ENCODE measurements at places on chromosomes 4 and X.

GRCh38 chrX:53195401-53195800 is 29.6 kb downstream of the KDM5C start:
- DNase-seq, result no peak

DNA sequence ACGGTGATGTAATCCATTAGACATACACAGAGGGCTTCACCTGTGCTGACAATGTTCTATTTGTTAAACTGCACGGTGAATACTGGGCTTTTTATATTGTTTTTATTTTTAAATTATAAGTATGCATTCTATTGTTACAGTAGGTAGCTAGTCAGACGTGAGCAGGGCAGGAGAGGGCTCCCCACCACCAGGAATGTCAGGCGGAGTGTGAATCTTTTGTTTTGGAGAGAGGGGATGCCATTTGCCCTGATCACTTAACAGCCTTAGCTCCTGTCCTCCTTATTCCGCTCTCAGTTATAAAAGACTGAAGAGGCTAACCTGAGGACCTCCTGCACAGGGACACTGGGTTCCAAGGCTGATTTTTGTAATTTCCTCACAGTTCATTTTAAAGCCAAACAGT is 151.6 kb upstream of the TAPT1 start:
- no peak for DNase-seq

GRCh38 chrX:106341823-106342222 is 173.7 kb downstream of the PWWP3B start:
- DNase-seq, result no peak

DNA sequence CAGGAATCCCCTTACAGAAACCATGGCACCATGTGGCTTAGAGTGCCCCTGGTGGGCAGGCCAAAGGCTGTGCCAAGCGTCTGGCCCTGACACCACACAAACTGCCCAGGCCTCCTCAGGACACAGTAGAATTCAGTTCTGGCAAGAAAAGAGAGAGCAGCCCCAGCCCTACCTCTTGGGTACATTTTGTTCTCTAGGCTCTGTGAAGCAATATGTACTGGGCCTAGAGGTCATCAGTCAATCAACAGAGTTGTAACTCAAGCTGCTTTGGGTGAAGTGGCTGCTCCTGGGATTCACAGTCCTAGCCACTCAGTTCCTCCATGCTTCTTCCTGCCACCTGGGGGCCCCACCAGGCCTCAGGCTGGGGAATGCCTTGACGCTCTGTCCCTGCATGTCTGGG is 158.1 kb upstream of the MAMLD1 start:
- no peak for DNase-seq

DNA sequence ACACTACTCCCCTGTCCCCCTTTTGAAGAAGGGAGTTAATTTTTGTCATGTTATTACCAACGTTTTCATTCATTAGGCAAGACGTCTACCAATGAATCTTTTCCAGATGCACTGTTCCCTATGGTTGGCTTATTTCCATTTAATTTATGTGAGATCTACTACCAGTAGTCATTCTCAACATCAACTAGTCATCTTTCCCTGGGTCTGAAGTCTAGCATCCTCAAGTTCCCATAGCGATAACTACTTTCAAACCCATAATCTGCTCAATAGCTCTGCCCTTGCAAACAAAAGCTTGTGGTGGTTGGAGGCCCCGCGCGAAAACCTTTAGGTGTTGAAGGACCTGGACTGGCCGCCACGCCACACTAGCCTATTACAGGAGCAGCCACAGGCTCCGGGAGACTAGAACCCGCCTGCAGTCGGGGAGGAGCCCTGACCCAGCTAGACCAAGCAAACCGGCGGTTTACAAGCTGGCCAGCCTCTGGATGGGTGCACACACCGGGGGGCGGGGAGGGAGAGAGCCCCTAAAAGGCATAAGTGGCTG is 746 bp downstream of the PPAT start:
- no peak for DNase-seq

DNA sequence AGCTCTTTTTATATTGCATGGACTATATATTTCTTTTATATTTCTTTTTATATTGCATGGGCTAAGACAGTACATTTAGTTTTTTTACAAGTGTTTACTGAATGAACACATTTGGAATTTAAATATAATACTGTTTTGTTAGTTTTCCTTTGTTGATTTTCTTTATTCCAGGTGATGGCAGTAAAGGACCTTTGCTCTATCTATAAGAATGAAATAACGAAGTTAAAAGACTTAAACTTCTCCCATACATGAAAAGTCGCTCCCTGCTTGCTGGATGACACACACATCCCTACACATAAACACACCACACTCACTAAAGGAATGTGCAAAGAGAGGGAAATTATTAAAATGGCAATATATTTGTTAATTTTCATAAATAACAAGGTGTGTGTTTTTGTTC is 102.5 kb upstream of the ANXA10 start:
- no peak for DNase-seq

- no peak for DNase-seq
Observed at GRCh38 chrX:96729053-96729452, 44.4 kb downstream of the DIAPH2 start.

GRCh38 chr4:165621983-165622382 is 243.2 kb downstream of the CPE start:
- DNase-seq, result no peak

DNA sequence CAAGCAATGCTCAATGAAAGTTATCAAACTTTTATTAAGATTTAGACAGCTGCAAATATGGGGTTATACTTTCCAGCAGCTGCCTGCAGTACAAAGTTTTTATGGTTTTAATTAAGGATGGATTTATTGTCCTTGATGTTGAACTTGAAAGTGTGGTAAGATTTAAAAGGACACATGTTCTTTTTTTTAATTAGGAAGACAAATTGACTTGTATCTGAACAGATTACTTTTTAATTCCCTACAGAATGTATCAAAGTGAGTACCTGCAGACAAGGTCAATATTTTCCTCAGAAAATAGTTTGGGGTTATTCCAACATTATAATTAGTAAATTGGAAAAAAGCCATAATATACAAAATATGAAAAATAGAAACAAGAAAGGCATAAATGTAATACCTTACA is 218.2 kb upstream of the NEIL3 start:
- DNase-seq, result no peak

- no peak for DNase-seq
Observed at GRCh38 chr4:135966936-135967335, 1565.4 kb downstream of the PCDH18 start.

DNA sequence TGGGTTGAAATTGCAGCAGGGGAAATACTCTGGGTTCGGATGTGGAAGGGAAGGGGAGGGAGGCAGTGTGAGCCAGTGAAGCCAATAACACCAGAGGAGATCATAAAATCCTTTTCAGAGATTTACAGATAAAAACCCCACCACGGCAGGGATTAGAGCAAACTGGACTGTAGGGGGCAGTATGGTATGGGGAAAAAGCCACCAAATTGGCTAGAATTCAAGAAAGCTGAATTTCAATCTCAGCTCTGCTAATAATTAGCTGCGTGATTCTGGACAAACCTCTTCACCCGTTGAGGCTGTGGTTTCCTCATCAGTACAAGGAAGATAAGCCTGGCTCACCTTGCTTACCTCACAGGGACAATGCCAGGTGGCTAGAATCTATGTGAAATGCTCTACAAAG is 108.1 kb downstream of the ATG4A start:
- DNase-seq, result no peak

DNA sequence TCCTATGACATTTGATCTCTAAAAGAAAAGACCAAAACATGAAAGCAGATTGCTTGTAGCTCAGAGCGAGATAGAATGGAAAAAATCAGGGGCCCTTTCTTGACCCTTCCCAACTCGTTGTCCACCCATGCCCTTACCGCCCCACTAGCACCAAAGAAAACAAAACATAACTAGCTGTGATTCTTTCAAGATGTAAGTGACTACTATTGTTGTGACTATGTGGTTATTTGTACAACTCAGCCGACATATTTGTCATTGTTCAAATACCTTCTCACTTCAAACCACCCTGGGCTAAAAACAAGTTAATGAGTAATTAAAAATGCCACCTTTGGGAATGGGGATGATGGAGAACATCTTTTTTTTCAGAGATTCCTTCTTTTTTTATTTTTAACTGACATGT is 171.2 kb upstream of the GPC4 start:
- no peak for DNase-seq

GRCh38 chr4:24644983-24645764 is 60.8 kb upstream of the DHX15 start:
- no peak for DNase-seq

DNA sequence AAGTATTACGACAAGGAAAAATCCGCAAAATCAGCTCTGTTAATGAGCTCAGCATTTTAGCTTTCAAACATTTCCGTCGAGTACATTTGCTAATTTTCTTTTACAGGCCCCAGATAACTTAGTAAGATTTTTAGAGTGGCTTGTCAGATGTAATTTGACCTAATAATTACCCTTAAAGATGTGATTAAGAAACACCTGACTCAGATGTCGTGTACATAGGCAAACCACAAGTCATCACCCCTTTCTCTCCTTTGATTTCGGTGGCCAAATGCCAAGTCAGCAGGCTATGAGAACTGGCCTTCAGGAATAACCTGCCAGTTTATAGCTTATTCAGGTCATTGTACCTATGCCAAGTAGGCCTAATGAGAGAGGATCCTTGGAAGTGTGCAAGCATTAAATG is 369.6 kb downstream of the PCDH7 start:
- no peak for DNase-seq

Measured in GM12878 (cell line).